ENCODE measurements at places on chromosomes 5 and 9.

- no peak for DNase-seq
These were observed 454.1 kb upstream of the NUDT12 start for GRCh38 chr5:104016646-104017045.

DNA sequence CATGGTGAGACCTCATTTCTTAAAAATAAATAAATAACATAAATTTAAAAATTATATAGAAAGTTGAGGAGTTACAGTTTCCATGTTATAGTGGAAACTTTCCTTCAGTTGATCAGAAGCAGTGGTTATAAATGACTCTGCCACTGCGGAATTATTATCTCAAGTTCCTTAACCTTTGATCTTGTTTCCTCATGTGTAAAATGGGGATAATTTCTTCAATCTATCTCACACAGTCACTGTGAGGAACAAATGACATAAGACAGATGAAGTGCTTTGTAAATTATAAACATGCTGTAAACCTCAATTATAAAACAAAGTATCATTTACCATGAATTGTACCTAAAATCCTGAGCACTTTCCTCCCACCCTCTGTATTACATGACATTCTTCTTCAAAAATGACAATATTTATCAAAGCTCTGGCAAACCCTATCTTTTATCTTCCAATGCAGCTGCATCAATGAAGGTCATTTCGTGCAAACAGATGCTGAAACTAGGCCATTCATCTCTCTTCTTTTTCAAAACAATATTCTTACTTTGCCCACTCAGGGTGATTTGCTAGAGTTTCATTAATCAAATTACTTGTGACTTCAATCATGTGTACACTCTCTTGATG is 46.8 kb downstream of the TMEM245 start:
- DNase-seq = no peak

- DNase-seq = no peak
These were observed 3.9 kb downstream of the CYFIP2 start for GRCh38 chr5:157269761-157270272.

DNA sequence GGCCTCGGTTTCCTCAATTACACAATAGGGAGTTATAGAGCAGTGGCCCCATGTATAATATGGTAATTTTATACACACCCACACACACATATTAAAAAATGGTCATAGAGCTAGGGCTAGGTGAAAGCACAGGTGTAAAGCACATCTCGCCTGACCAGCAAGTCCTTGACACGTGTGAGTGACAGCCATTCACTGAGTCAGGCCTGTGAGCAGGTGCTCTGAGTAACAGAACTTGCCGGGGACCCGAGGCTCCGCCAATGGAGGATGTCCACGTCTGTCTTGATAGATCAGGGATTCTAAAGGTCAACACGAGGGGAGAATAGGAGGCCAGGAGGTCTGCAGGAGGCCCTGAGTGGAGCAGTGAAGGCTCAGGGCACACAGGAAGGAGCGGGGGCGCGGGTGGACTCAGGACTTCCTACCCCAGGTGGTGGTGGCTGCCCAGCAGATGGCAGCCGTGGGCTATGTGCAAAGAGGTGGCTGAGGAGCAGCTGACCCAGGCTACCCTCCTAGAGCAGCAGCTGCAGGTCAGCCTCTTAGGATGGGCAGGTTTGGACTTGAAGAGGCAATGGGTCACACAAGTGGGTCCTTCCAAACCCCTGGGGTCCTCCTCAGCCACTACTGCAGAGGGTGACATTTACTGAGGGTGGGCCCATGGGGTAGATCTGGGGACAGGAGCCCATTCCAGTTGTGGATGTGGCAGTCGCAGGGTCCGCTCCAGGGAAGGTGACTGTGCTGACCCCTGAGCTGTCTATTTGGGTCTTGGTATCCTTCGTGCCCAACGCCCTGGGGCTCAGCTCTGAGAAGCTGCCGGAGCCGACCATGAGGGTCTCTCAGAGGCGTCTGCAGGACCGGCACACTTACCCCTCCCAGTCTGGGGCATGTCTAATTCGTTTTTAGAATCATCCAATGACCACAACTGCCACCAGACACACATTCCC is 45.9 kb downstream of the PRRT1B start:
- peak; percentile 77 for DNase-seq

DNA sequence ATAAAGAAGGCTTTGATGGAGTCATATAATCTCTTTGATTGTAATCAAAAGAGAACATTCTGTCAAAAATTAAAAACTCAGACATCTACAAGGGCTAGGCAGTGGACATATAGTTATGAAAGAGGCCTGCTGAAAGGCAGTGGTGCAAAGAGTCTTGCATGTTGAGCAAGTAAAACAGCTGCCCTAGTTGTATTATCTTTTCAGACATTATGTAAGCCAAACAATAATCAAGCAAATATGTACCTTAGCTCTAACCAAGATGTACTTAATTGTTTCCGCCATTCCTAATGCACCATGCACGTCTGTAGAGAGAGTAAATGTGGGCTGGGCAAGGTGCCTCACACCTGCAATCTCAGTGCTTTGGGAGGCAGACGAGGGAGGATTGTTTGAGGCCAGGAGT is 14.3 kb downstream of the GAPT start:
- DNase-seq = no peak

Measured in activated CD4-positive, alpha-beta T cell treated with anti-CD3 and anti-CD28 coated beads, Interleukin-2, amount 50 U/mL, for 1 hour (primary cell).